ENCODE measurements at places on chromosomes 12 and 14.

DNA sequence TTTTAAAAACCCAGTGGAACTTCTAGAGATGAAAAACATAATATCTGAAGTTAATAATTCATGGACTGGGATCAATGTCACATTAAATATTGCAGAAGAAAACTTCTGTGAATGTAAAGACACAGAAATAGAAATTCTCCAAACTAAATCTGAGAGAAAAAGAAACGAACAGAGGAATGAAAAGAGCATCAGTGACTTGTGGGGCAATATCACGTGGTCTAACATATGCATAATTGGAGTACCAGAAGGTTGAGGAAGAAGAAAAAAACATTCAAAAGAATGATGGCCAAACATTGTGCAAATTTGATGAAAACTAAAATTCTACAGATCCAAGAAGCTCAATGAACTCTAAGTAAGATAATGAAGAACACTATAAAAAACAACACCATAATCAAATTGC, 130.8 kb downstream of the EFCAB11 start:
- no peak for DNase-seq

DNA sequence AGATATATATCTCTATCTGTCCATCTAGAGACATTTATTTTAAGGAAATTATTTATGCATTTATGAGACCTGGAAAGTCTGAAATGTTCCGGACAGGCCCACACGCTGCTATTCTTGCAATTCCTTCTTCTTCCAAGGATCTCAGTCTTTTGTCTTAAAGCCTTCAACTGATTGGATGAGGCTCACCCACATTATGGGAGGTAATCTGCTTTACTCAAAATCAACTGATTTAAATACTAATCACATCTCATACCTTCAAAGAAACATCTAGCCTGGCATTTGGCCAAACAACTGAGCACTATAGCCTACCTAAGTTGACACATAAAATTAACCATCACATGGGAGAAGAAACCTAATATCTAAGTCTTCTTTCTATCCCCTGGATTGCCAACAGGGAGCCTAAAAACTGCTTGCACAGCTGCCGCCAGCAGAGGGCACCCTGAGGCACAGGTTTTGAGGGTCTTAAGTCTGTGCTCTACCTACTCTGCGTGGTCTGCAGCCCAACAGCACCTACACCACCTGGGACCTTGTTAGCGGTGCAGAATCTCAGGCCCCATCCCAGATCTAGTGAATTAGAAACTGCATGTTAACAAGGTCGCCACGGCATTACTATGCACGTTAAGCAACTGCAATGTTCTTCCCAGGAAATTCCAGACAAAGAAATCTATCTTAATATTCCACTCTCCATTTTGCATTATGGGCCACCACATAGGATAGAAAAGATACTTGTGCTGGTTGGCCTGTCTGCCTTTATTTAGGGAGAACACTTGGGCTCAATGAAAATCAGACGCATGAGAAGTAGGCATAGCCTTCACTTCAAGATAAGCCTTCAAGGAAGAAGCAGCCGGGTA, 249.7 kb downstream of the FOXG1 start:
- peak; percentile 58 for DNase-seq

- no peak for DNase-seq
These were observed 6.0 kb downstream of the LTB4R start for GRCh38 chr14:24317141-24317928.

GRCh38 chr12:120999191-121000120, 16.8 kb downstream of the C12orf43 start:
- DNase-seq, result no peak

DNA sequence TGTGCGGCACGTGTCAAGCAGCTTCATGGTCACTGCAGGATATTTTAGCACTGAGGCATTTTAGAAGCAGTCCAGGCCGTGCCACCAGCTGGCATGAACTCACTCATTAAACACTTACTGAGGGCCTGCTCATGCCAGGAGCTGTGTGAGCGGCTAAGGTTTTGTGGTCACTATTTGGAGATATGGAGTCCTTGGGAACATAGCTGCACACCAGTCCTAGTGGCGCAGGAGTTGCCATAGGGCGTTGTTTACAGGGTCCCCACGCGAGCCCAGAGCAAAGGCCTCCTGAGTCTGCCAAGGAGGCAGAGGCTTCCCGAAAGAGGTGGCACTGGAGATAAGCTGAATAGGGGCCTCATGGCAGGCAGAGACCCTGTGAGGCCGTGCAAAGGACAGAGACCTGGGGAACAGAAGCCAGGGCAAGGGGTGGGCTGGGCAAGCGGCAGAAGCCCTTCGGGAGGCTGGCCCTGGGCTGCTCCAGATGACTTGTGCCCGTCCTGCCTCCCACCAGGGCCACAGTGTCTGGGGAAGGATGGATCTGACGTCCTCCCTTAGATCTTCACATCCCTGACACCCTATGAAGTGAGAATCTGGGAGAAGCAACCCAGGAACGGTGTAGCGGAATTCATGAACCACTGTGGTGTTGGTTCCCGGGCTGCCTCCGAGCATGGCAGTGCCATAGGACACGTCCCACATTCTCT, 38.9 kb downstream of the SFSWAP start:
- DNase-seq, result no peak

- DNase-seq, result no peak
These were observed 95.0 kb downstream of the RFLNA start for GRCh38 chr12:124389725-124390441.

DNA sequence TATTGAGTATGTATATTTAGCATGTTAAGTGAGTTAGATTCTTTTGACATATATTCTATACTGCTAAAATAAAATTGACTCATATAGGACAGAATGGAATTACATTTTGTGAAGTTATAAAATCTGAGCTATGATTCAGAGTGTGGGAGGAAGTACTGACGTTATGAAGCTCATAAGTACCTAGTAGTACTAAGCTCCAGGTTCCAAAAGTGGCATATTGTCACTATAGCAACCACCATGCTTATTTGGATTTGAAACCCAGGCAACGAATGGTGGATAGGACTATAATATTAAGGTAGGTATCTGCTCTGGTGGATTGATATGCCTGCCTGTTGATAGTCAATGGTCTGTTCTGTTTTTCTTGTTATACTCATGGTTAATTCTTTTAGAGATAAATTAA, 2.2 kb upstream of the FBXO33 start:
- no peak for DNase-seq

DNA sequence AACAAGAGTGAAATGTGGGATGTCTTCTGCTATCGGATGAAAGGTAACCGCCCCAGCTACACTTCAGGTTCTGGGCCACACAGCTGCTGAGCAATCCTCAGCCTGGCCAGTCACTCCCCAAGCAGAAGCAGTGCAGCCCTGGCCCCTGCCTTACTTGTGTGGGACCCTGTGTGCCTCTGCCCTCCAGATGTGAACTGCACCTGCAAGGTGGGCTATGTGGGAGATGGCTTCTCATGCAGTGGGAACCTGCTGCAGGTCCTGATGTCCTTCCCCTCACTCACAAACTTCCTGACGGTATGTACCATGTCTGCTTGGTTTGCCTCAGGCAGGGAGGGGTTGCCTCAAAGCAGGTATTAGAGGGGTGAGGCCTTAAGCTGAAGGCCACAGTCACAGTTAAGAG, 85.6 kb downstream of the NT5DC3 start:
- no peak for DNase-seq

- DNase-seq, result peak; percentile 83
These were observed 707.9 kb downstream of the AACS start for GRCh38 chr12:125773033-125773640.

- no peak for DNase-seq
These were observed 27.2 kb downstream of the EFCAB11 start for GRCh38 chr14:89927186-89927865.

DNA sequence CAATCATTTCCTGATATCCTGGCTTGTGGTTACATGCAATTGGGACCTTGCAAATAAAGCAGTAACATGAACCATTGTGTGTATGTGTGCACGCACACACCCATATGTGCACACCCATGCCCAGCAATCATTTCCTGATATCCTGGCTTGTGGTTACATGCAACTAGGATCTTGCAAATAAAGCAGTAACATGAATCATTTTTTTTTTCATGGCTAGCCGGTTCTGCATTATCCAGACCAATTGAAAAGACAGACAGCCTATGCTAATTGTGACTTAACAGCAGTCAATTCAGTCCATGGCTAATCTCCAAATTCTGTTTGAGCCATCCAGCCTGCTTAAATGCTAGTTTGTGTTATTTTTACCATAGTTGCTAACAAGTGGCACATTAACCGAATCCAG, 134.3 kb downstream of the TTC7B start:
- no peak for DNase-seq

GRCh38 chr12:20211541-20211940, 156.8 kb upstream of the PDE3A start:
- DNase-seq, result peak; percentile 39

GRCh38 chr12:105798256-105798845, 340.4 kb downstream of the NUAK1 start:
- no peak for DNase-seq

GRCh38 chr12:89827592-89827991, 119.0 kb upstream of the ATP2B1 start:
- peak; percentile 76 for DNase-seq

DNA sequence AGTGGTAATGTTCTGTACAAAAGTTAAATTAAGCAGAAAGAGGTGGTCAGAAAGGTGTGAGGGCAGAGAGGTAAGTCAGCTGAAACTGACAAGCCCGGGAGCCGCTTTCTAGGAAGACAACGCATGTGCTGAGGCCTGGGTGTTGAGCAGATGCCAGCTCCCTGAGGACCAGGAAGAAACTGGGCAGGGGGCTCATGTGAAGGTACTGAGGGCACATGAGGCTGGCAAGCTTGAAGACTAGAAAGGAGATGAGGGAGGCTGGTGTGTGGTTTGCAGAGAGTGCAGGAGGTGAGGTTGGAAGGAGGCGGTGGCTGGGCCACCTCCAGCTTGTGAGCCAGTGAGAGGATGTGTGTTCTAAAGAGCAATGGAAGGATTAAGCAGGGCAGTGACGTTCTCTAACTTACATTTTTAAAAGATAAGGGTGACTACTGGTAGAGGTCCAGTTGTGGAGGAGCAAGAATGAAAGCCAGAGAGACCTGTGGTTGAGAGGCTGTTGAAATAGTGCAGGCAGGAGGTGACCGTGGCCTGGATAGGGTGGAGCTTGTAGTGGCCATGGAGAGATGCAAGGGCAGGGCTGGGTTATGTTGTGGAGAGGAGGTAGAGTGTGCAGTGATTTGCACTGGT, 29.1 kb downstream of the ZNF664 start:
- no peak for DNase-seq
